Dermis microvascular lymphatic vessel endothelial cell (primary cell): ENCODE measurements at places on chromosomes 1 and 21.

GRCh38 chr1:3902111-3902511 is 2.0 kb upstream of the C1orf174 start:
- no peak for DNase-seq

GRCh38 chr21:22063140-22063539 is 1064.9 kb downstream of the NCAM2 start:
- DNase-seq = no peak

DNA sequence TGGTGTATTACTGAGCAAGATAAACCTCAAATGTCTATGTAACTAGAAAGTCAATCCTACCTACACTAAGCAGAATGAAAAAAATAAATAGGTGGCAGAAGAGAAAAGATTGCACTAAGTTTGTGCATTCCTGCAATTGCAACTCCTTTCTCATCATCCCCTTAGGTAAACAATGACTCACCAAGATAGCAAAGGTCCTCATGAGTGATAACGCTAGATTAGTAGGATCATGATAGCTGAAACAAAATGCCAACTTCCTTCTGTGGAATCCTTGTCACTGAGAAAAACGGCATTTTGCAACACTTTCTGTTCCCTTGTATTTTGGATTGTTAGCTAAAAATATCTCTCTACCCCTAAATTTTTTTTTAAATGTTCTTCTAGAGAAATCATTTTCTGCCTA is 20.0 kb upstream of the FCER1A start:
- DNase-seq = no peak

- no peak for DNase-seq
These were observed 259.3 kb upstream of the AJAP1 start for GRCh38 chr1:4395158-4395557.

DNA sequence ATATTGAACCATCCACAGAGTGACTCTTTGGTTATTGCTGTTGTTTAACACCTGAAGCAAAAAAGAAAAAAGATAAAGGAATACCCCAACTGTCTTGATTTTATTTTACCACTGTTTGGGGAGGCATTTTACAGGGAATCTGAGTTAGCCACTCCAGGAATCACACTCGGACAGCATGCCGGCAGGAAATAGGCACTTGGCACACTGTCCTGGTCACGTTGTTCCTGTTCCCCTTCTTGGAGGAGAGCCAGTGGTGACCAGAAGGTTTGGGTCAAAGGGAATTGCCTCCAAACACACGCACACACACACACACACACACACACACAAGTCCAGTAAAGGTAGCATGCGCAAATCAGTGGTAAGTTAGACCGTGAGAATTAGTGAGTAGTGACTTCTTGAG is 13.8 kb downstream of the RGS4 start:
- DNase-seq = peak; percentile 90

- no peak for DNase-seq
These were observed 100.5 kb upstream of the HMGB4 start for GRCh38 chr1:33763406-33763805.

GRCh38 chr1:13576926-13577325 is 6.7 kb upstream of the PDPN start:
- DNase-seq = no peak

- no peak for DNase-seq
These were observed 375.4 kb downstream of the COL11A1 start for GRCh38 chr1:102732927-102733326.
